HTR-8/SVneo (cell line): ENCODE measurements at places on chromosomes 4 and X.

DNA sequence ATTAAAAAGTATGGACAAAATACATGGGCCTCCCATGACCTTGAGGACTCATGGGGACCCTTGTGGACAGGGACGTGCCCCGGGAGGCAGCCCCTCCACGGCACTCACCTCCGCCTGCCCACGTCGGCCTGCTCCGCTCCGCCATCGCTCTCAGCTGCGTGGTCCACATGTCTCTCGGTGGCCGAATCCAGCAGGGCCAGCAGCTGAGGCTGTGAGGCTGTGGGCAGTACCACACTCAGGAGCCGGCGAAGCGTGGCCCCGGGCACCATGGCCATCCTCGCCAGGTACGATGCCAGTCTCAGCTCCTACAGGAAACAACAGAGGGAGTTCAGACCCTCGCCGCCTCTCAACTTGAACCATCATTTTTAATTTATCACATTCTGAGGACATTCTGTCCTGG is 140.0 kb downstream of the EVC2 start:
- no peak for DNase-seq

GRCh38 chr4:126916049-126916625 is 716.6 kb upstream of the INTU start:
- DNase-seq = no peak

GRCh38 chr4:7516773-7517144 is 82.0 kb upstream of the PSAPL1 start:
- DNase-seq = no peak

GRCh38 chr4:42078184-42078801 is 74.2 kb downstream of the BEND4 start:
- no peak for DNase-seq

- no peak for DNase-seq
Observed at GRCh38 chr4:67550857-67551256, 5.6 kb upstream of the CENPC start.

GRCh38 chr4:140607852-140608251 is 39.1 kb upstream of the UCP1 start:
- no peak for DNase-seq

DNA sequence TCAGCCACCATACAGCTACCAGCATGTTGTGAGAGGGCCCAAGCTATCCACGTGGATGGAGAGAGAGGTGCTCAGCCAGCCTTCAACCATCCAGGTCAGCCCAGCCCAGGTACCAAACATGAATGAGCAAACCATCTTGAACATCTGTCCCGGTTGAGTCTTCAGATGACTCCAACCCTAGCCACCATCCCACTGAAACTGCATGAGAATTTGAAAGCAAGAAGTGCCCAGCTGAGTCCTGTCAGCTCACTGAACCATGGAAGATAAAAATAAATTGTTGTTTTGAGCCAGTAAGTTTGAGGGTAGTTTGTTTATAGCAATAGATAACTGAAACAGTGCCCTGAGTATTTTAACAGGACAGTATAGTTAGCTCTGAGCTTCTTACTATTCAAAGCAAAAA is 7.3 kb upstream of the SEL1L3 start:
- DNase-seq = no peak

- no peak for DNase-seq
Observed at GRCh38 chrX:55030271-55031205, at the start of gene ALAS2. TSS of gene ALAS2 (minus strand) at chrX:55030977. CDS start at chrX:55026000, 4,977 bp downstream.

GRCh38 chr4:6337331-6337935 is 67.8 kb downstream of the WFS1 start:
- no peak for DNase-seq

DNA sequence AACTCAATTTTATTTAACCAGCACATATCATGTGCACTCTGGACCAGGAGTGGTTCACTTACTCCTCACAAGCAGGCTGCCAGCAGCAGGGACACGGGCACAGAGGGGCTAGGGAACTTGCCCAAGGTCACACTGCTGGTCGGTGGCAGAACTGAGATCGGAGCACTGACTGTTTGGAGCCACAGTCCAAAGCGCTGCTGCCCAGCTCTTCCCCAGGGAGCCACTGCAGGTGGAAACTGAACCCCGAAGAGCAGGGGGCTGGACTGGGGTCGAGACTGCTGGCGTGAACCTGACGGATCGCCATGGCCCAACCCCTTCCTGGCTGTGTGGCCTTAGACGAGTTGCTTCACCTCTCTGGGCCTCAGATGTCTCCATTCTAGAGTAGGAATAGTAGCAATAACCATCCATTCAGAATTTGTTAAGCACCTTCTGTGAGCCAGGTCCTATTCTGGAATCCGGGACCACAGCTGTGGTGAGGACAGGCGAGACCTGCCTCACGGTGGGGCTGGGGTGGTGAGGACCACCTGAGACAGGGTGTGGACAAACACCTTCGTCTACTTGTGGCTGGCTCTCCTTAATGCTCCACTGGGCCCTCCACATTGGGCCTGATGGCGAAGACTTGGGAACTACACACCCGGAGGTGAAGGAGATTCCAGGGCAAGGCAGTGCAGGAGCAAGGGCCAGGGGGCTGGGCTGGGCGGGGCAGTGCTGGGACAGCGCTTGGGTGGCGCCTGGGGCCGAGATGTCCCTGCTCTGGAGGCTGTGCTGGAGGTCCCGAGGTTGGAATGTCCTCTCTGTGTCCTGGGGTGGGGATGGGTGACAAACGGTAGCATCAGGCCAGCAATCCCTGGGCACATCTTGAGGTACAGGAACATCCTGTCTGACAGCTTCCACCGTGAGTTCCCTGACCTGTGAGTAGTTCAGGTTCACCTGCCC is 32.0 kb upstream of the KIAA0232 start:
- DNase-seq = no peak

DNA sequence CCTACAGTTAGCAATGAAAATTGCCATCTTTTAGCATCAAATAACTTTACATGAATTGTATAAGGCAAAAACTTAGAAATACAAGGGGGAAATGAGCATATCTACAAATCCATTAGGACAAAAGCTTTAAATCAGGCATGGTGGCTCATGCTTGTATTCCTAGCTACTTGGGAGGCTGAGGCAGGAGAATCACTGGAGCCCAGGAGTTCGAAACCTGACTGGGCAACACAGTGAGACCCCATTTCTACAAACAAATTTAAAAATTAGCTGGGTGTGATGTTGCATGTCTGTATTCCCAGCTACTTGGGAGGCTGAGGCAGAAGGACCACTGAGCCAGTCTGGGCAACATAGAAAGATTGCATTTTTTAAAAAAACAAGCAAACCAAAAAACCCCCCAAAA is 61.3 kb downstream of the EIF4E start:
- DNase-seq = no peak

GRCh38 chr4:20493761-20494353 is 206.4 kb upstream of the PACRGL start:
- no peak for DNase-seq

GRCh38 chr4:173461170-173461569 is 62.3 kb upstream of the SCRG1 start:
- no peak for DNase-seq

DNA sequence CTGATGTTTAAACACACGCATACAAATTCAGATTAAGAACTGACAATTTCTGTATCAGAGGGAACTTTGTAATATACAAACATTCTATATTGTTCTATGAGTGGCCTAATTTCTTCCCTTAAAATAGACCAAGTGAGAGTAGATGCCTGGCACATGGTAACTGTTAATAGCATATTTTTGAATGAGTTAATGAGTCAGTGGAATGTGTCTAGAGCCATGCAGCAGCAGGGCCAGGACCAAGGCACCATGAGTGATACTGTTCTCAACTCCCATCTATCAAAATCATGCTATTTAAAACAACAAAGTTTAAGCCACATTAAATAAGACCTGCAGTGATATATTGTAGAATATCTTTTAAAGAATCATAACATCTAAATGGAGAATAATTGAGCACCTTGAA is 98.3 kb downstream of the ARHGAP24 start:
- no peak for DNase-seq

DNA sequence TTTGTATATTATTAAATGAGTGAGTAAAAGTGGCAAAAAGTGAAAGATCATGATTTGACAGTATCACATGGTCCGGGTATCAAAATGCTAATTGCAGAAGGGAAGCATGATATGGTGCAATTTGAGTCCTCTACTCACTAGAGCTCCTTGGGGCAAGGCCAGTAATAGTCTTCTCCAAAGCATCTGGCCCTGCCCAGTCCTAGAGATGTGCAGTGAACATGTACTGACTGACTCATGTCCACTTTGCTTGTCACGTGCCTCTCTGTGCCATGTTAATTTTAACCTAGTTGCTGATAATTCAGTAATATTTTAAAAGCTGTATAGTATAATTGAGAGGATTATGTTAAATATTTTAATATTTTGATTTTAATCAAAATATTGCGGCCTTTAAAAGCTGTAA is 54.6 kb upstream of the TENM3 start:
- no peak for DNase-seq

DNA sequence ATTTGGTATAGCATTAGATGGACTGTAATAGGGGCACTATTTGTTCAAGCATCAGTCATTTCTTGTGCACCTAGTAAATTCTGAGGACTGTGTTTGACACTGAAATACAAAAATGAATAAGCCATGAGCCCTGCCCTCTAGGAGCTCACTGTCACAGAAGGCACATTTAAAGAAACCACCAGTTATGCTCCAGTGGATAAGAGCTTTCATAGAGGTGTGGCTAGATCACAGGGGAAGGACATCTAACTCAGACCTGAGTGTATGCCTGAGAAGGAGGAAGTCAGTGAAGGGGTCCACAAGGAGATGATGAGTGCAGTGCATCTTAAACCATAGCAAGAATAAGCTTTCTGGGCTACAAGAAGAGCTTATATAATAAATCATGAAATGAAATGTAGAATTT is 40.1 kb downstream of the BTC start:
- DNase-seq = no peak
